ENCODE measurements at places on chromosomes 5 and 9.

DNA sequence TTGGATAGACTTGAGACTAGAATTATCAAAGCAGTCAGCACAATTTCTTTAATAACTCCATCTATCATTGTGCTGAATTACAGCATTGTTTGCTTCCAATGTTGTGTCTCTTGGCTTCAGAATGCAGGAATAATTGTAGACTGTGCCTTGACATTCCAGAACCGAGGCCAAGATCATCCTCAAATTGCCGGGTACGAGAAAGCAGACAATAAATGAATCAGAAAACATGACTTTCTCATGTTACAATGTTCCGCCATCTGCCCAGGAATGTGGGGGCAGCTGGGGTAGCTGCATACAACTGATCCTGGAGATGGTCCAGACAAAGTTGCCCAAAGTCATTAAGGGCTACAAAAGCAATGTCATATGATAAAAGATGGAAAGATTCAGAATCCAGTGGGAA lies 206.2 kb upstream of the SGCD start:
- no peak overlapping the region for H3K4me3 ChIP-seq
- no peaks in the 10 kb centered on the region for H3K4me1 ChIP-seq
- no peak for DNase-seq
- no peak overlapping the region for H3K27ac ChIP-seq
- no peaks in the 10 kb centered on the region for H3K27me3 ChIP-seq

GRCh38 chr5:75885849-75886596 lies 168.8 kb upstream of the POC5 start:
- peak; percentile 69 for DNase-seq
- no peak overlapping the region for H3K4me3 ChIP-seq
- no peaks in the 10 kb centered on the region for H3K36me3 ChIP-seq
- H3K27ac ChIP-seq: no peak overlapping the region

GRCh38 chr5:135565266-135565665 lies 13.5 kb downstream of the CXCL14 start:
- H3K4me1 ChIP-seq: no peaks in the 10 kb centered on the region

GRCh38 chr5:159341906-159342310 lies 11.6 kb upstream of the IL12B start:
- H3K27ac ChIP-seq: no peak overlapping the region
- H3K27me3 ChIP-seq: no peaks in the 10 kb centered on the region
- H3K36me3 ChIP-seq: no peaks in the 10 kb centered on the region
- H3K4me1 ChIP-seq: no peaks in the 10 kb centered on the region

DNA sequence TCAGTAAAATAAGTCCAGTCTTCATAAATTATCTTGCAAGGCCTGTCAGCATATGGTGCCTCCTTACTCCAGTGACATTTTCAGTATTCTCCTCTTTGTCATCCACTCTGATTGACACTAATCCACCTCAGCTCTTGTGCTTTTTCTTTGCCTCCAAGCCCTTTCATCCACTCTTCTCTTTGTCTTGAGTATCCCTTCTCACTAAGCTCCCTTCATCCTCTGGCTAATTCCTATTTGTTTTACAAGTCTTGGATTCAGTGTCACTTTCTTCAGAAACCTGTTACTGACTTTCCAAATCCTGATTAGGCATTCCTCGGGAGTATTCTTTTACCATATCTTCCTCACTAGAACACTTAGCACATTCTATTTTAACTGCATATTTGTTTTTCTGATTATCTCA lies 100.6 kb upstream of the VCAN start:
- peaks cover 4% of the 10 kb centered on the region for H3K4me1 ChIP-seq
- H3K27me3 ChIP-seq: peaks cover 48% of the 10 kb centered on the region
- no peak overlapping the region for H3K4me3 ChIP-seq
- no peak overlapping the region for H3K27ac ChIP-seq

- H3K4me1 ChIP-seq: no peaks in the 10 kb centered on the region
- peak; percentile 67 for DNase-seq
- no peak overlapping the region for H3K4me3 ChIP-seq
- H3K36me3 ChIP-seq: no peaks in the 10 kb centered on the region
These were observed 125.3 kb upstream of the IRX4 start for GRCh38 chr5:2007878-2008501.

DNA sequence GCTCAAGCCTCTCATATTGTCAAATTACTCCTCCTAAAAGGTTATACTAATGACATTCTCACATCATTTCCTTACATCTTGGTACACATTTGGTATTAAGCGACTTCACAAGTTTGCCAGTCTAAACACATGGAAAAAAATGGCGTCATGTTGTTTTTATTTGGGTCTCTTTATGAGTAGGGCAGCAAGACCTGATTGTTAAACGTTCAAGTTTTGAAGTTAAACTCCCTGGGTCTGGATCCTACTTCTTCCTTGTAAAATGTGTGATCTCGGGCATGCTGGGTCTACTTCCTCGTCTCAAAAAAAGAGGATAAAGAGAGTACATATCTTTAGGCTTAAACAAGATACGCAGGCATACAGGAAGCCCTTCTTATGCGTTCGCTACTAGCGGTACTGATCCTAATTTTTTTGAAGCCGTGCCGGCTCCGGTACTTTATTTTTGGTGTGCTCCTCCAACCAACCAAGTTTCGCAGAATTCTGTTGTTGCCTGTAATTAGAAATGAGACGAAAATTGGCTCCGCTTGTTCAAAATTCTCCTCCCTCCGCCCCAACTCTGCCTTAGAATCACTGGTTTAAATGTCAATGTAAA lies 596 bp upstream of the CDC37L1 start:
- no peak for DNase-seq
- no peaks in the 10 kb centered on the region for H3K27me3 ChIP-seq
- H3K4me1 ChIP-seq: peaks cover 3% of the 10 kb centered on the region
- H3K27ac ChIP-seq: peak overlapping the region; percentile 72

DNA sequence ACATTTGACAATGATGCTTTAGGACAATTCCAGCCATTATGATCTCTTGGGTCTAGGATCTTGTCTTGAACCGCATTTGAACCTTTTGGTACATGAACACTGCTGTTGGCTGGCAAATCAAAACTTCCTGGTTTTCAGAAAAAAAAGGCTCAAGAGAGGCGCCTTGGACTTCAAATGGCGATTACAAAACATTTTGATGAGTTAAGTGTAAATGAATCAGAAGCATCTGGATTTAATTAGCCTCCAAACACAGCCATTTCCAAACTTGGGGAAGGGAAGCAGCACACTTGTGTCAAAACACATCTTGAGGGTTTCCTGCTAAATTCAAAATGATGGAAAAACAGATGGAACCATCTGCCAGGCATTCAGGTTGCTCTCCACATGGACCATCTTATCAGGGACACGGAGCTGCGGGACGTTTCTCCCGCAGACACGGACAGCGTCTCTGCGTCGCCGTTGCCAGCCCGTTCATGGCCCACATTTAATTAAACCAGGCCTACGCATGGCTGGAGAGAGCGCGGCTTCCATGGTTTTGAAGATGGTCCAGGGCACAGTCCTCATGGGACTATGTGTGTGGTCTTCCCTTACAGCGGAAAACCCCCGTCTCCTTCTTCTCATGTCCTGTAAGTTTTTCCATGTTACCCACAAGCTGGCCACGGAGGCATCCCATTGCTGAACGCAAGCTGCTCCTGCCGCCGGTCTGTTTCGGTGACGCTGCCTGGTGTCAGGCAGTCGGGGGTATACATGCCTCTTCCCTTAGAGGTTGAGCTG lies 55.8 kb upstream of the PTCH1 start:
- no peaks in the 10 kb centered on the region for H3K4me1 ChIP-seq
- no peaks in the 10 kb centered on the region for H3K36me3 ChIP-seq
- no peak overlapping the region for H3K4me3 ChIP-seq

DNA sequence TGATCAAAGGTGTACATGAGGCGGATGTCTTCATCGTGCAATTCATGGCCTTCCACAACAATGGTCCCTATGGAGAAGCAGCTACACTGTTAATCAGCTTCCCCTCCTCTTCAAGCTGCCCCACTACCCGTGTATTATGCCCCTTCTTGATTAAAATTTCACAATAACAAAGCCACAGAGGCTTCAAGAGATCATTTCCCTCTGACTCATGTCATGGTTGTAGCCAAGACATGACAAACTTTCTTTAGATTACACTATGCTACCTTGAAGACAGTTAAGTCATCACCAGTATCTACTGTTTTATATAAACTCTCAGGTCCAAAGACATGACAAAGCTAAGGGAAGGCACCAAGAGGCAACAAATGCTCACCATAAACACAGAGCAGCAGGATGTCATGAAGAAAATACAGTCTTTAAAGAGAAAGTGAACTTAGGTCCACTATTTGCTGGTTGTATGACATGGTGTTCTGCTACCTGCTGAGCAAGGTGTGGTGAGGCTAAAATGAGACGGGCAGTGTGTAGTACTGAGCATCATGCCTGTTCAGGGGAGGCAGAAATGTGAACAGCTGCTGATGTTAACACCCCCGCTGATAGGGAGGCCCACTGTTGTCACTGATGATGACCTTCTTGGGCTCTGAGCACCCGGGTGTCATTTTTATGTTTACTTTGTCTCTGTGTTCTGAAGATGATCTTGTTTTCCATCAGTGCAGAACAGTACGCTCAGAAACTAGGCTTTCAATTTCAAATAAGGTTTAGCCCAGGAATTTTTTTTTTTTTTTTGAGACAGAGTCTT lies 48.3 kb downstream of the IARS1 start:
- H3K36me3 ChIP-seq: peaks cover 96% of the 10 kb centered on the region
- H3K4me1 ChIP-seq: no peaks in the 10 kb centered on the region
- no peak overlapping the region for H3K27ac ChIP-seq
- H3K4me3 ChIP-seq: no peak overlapping the region

DNA sequence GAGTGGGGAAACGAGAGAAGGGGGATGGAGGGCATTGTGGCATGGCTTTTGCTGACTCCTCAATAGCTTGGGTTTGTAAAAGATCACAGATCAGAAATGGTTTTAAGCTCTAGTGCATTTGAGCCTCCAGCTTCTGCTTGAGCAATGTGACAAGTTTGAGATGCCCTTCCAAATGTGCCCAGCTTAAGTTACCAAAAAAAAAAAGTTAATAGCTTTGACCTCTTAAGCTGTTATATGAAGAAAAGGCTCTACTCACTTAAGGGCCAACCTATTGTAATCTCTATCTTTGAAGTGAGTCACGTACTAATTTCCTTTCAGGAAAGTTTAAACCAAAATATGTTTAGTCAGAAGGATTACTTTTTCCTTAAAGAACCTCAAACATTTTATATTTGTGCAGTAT lies 428.8 kb upstream of the ACTBL2 start:
- DNase-seq: no peak
- H3K4me3 ChIP-seq: no peak overlapping the region
- H3K27ac ChIP-seq: no peak overlapping the region
- H3K27me3 ChIP-seq: peaks cover 4% of the 10 kb centered on the region
- no peaks in the 10 kb centered on the region for H3K4me1 ChIP-seq
